ENCODE measurements at places on chromosomes 16 and 17.

DNA sequence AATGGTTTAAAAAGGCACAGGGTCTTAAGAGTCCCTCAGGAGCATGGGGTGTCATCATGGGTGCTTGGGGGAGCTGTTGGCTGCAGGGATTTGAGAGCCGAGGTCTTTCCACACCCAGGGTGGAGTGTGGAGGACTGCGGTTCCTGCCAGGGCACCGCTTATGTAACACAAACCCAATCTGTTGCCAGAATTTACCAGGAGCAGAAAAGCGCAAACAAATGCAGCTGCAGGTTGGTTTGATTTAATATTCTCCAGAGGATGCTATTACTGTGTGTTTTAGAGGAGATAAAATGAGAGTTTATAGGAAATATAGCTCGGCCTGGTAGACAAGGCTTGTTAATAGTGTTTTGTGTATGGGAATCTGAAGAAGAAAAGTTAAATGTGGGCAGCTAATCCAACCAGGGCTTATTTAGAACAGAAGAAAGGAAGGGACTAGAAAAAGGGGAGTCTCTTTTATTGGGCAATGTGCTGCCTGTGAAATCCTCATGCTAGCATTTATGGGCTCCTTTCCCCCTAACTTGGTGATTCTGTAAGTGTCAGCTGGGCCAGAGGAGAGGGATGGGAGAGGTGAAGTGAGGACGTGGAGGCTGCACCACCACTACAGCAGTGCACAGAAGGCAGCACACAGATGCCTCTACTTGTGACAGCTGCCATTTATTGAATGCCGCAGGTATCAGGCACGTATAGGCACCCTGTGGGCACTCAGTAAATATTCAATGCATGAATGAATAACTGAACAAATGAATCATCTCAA, 174.7 kb downstream of the KATNIP start:
- DNase-seq: no peak

GRCh38 chr16:89700649-89701424, 668 bp downstream of the SPATA2L start:
- no peak for DNase-seq

DNA sequence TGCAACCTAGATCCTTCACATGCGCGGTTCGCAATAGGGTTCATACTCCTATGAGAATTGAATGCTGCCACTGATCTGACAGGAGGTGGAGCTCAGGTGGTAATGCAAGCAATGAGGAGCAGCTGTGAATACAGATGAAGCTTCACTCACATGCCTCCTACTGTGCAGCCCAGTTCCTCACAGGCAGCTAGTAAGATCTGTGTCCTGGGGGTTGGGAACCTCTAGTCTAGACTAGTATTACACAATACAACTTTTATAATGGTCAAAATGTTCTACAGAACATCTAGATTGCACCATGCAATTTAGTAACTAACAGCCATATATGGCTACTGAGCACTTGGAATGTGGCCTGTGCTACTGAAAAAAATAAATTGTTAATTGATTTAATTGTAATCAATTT, 26.7 kb downstream of the ABCA5 start:
- DNase-seq: no peak

DNA sequence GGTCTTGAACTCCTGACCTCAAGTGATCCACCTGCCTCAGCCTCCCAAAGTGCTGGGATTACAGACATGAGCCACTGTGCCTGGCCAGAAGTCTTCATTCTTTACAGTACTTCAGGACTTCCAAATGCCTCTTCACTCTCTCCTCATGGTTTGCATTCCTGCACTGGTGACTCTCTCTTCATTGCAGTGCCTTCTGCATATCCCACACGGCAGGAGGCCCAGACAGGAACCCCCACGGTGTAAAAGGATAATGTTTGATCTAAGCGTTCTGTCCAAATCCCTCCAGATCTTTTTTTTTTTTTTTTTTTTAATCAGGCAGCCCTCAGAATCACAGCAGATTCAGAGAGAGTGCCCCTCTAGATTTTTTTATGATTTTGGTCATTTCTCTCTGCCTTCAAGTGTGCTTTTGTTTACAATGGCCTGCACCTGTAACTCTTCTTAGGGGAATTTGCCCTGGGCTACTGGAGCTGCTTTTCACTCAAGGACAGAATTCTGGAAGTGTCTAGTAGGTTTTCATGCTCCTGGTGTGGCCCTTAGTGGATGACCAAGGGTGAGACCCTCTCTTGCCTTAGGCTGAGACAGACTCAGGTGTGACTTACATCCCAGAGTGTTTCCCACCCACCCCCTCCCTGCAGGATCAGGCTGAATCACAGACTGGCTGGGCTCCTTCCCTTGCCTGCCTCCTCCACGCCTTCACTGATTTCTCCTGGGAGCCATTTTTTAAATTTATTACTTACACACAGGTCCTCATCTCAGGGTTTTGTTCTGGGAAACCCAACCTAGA, 19.8 kb upstream of the NF1 start:
- DNase-seq: no peak

DNA sequence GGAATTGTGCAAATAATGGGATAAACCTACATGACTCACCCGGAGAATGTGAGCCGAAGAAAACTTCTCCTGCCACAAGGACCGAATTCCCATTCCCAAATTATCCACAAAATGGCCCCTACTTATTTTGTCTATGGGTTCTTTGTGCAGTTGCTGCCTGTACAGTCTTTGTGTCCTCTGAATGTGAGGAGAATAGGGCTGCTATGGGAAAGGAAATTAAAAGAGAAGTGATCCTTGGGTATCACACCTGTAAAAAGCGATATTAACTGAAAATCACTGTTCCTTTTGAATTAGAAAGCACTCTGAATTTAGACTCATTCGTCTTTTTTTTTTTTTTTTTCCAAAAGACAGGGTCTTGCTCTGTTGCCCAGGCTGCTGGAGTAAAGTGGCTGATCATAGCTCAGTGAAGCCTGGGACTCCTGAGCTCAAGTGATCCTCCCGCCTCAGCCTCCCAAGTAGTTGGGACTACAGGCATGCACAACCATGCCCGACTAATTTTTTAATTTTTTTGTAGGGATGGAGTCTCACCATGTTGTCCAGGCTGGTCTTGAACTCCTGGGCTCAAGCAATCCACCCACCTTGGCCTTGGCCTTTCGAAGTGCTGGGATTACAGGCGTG, 45.4 kb downstream of the CHD9 start:
- no peak for DNase-seq

DNA sequence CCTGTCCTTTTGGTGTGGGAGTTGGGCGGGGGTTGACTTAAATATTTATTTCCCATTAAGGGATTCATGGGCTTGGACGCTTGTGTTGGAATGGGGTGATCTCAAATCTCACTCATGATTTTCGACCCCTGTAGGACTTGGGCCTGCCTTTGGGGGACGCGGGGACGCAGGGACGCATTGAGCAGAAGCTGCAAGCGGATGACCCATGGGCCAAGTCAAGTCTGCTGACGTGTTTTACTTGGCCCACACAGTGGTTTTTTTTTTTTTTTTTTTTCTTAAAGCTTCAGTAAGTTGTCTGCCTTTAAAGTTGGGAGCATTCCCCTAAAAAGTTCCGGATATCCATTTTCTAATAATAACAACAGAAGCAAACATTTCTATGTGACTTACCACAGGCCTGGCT, 28.9 kb downstream of the CMIP start:
- DNase-seq: no peak

GRCh38 chr17:78798695-78799559, 16.9 kb upstream of the CYTH1 start:
- DNase-seq: no peak

Measured in HFF-Myc (cell line).